ENCODE measurements at places on chromosomes 13 and 19.

DNA sequence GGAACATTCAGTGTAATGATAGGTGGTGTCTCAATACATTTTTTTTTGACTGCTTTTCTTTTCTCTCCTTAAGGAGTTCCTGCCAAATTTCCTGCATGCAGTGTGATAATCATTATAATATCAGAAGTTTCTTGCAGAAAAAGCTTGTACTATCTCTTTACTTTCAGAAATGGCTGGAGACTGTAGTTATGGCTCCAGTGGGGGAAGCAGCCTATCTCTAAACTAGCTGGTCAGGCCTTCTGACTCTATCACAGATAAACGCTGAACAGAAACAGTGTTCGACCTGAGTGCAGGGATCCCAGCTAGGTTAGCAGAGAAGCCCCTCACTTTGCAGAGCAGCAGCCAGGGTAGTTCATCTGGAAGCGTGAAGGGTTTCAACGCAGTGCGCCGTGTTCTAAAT, 1.9 kb downstream of the CCNE1 start:
- no peak overlapping the region for H3K27ac ChIP-seq
- H3K27me3 ChIP-seq = no peaks in the 10 kb centered on the region
- peaks cover 10% of the 10 kb centered on the region for H3K4me1 ChIP-seq
- DNase-seq = no peak
- H3K4me3 ChIP-seq = no peak overlapping the region
- no peaks in the 10 kb centered on the region for H3K36me3 ChIP-seq

GRCh38 chr13:98273067-98273823, 96.2 kb upstream of the RNF113B start:
- no peaks in the 10 kb centered on the region for H3K27me3 ChIP-seq
- H3K27ac ChIP-seq = no peak overlapping the region
- H3K36me3 ChIP-seq = no peaks in the 10 kb centered on the region
- no peak overlapping the region for H3K4me3 ChIP-seq
- no peaks in the 10 kb centered on the region for H3K4me1 ChIP-seq

- H3K4me3 ChIP-seq = no peak overlapping the region
- no peaks in the 10 kb centered on the region for H3K27me3 ChIP-seq
- H3K36me3 ChIP-seq = no peaks in the 10 kb centered on the region
- no peaks in the 10 kb centered on the region for H3K4me1 ChIP-seq
Observed at GRCh38 chr13:45541806-45542205, 73.7 kb downstream of the ERICH6B start.

- H3K27me3 ChIP-seq = no peaks in the 10 kb centered on the region
- H3K4me3 ChIP-seq = no peak overlapping the region
- no peaks in the 10 kb centered on the region for H3K36me3 ChIP-seq
- no peaks in the 10 kb centered on the region for H3K4me1 ChIP-seq
Observed at GRCh38 chr13:74770361-74770760, 636.2 kb upstream of the KLF12 start.

DNA sequence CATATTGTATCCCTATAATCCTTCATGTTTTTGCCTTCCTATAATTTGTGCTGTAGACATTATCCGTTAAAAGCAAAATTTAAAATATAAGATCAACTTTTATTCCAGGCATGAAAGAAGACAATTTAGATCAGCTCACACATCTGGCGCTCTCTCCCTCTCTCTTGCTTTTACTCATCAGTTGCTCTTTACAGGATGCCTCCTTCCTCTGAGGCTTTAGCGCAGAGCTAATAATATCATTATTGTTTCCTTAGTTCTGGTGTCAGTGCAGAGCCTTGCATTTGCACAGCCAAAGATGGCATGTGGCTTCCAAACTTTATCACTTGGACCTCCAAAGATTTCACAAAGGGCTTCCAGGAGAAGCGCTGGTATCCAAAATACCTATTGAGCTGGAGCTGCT, 295.1 kb downstream of the FGF9 start:
- DNase-seq = no peak
- no peaks in the 10 kb centered on the region for H3K4me1 ChIP-seq
- no peaks in the 10 kb centered on the region for H3K27me3 ChIP-seq
- H3K4me3 ChIP-seq = no peak overlapping the region
- no peak overlapping the region for H3K27ac ChIP-seq
- no peaks in the 10 kb centered on the region for H3K36me3 ChIP-seq
